ENCODE measurements at places on chromosomes 11 and 22.
A peak's percentile ranks its signal among the peaks of the same experiment; 100 is the strongest.

GRCh38 chr11:325796-326591 is 5.3 kb upstream of the IFITM3 start:
- no peak for DNase-seq

DNA sequence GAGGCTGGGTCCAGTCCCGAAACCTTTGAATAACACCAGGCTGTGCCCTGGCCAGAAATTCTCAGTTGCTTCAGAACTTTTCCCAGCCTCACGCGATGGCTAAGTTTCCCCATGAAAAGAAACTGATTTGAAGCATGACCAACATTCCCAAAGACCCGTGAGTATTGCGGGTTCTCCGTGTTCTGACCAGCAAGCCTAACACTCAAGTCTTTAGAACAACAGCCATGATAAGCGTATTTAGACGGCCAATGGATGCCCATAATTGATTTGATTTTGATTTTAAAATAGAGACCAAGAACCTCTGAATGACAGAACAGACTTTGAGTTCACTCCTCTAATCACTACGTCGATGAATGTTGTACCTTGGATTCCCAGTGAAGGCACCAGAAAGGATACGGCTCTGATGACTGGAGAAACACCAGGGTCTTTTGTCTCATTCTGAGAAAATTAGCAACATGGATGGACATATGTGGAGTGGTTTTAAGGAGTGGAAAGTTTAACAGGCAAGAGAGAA is 43.9 kb downstream of the ZNF280B start:
- no peak for DNase-seq

GRCh38 chr11:110807801-110808200 is 95.6 kb upstream of the ARHGAP20 start:
- no peak for DNase-seq

DNA sequence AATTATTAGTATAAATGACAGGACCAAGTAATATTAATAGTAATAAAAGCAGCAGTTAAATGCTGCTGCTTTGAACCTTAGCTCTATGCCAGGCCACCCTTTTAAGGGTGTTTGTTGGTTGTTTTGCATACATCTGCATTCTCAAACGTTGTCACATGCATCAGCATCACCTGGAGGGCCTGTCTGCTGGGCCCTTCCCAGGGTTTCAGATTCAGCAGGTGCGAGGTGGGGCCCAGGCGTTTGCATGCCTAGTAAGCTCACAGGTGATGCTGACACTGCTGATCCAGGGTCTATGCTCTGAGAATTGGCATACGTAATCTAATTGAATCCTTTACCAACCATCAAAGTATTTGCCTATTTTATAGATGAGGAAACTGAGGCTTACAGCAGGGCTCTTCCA is 246.5 kb downstream of the CADM1 start:
- DNase-seq, result no peak

- no peak for DNase-seq
Observed at GRCh38 chr22:44522526-44523170, 24.6 kb upstream of the RTL6 start.

- DNase-seq, result no peak
Observed at GRCh38 chr11:19294444-19294843, 53.7 kb upstream of the E2F8 start.

- DNase-seq, result peak; percentile 25
Observed at GRCh38 chr11:44066732-44067141, 667 bp downstream of the ACCS start.

DNA sequence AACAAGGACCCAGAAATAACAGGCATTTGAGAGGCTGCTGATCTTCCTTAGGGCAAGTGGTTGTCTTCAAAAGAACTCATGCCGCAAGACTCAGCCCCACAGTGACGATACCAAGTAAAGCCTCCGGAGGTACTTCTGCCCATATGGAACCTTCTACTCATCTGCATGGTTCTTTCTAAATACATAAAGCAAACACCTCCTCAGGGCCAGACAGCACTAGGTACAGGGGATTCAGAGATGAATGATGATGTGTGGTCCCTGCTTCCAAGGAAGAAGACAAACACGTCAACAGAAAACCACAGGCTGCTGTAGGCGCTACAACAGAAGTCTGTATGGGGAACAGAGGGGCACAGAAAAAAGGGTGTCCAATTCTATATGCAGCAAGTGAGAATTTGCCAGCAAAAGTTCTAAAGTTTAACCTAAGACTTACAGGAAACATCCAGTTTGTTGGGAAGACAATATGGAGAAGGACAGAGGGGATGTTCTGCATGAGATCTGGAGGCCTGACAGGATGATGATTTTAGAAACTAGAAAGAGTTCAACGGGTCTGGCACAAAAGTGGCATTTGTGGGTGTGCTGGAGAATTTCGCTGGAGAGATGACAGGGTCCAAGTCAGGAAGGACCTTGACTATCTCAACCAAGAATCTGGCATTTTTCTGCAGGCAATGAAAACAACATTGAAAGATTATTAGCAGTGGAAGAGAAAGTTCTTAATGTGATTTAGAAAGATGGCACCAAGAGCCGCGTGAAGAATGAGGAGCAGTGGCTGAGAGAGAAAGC is 23.7 kb downstream of the JAML start:
- peak; percentile 6 for DNase-seq

DNA sequence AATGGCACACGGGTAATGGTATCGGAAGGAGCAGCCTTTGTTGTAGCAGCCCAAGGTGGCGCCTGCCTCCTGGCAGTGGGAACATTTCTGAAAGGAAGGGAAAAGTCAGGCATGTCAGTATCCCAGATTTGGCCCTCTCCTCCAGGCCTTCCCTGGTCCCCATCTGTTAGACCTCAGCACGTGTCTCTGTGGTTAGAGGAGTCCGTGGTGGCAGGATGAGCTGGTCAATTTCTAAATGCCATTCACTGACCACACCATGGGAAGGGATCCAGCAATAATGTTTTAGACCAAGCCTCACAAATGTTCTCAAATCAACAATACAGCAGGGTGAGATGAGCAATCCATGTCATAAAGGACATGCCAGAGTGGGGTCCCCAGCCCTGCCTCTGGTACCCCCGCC is 49.0 kb upstream of the CYP2D6 start:
- DNase-seq, result peak; percentile 11

GRCh38 chr22:43510281-43511070 is 98.7 kb downstream of the MPPED1 start:
- DNase-seq, result no peak

- no peak for DNase-seq
Observed at GRCh38 chr11:44319170-44319551, 9.2 kb upstream of the ALX4 start.

All from MV-4-11 (cell line).